ENCODE measurements at places on chromosomes 7 and 10. TPM values are rescaled to one million over a fixed set of nuclear protein-coding genes. Genes with fewer than 3 reads are reported as not detected.

DNA sequence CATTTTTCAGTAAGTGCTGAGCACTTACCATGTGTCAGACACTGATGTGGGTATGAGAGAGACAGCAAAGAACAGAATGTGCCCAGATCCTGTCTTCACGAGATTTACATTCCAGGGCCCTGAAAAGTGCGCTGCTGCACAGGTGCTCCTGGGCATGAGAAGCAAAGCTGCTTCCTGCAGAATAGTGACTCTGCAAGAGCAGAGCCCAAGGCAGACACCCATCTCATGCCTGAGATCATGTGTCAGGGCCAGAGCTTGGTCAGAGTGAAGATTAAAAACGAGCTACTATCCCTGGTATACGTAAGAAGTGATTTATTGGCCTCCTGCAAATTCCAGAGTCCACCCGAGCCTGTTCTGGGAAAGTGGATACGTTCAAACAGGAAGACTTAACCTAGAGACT lies 824.4 kb downstream of the GRID1 start:
- no peak for DNase-seq

- DNase-seq = no peak
Measured at GRCh38 chr7:79734181-79734580, 280.7 kb upstream of the MAGI2 start.

DNA sequence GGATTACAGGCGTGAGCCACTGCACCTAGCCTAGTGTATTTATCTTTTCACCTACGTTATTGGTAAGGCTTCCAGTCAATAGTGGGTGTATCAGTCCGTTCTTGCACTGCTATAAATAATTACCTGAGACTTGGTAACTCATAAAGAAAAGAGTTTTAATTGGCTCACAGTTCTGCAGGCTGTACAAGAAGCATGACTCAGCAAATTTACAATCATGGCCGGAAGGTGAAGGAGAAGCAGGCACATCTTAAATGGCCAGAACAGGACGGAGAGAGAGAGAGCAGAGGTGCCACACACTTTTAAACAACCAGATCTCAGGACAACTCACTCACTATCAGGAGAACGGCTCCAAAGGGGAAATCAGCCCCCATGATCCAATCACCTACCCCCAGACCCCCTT lies 873.3 kb upstream of the AUTS2 start:
- DNase-seq = no peak

Gene GPR85
- total RNA-seq = 0.90 TPM

DNA sequence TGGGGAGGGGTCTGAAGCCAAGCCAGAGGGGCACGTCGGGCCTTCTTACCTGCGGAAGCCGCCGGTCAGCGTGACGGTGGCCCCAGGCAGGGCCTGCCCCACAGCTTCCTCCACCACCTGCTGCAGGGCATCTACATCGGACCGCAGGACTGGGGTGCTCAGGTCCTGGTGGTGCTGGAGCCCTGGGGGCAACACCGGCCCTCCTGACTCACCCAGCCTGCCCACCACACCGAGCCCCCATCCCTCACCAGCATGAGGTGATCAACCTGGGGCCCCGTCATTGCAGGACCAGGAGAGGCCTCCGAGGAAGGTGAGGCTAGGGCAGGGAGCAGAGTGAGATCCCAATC lies 8.0 kb downstream of the POLM start:
- DNase-seq = no peak
